ENCODE measurements at places on chromosomes 3 and 15.
A peak's percentile ranks its signal among the peaks of the same experiment; 100 is the strongest.

DNA sequence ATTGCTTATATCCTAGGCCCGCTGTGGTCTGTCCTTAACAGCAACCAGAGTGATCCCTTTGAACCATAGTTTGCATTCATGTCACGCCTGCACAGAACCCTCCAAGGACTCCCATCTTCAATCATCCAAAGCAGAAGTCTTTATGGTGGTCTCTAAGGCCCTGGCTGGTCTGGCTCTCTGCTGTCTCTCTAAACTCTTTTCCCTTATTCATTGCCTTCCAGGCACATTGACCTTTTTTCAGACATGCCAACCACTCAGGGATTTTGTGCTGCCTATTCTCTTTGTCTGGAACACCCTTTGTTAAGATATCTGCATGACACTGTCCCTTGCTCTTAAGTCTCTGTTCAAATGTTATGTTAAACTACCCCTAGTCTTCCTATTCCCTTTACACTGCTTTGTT is 21.9 kb upstream of the ZBTB47 start:
- DNase-seq, result no peak

DNA sequence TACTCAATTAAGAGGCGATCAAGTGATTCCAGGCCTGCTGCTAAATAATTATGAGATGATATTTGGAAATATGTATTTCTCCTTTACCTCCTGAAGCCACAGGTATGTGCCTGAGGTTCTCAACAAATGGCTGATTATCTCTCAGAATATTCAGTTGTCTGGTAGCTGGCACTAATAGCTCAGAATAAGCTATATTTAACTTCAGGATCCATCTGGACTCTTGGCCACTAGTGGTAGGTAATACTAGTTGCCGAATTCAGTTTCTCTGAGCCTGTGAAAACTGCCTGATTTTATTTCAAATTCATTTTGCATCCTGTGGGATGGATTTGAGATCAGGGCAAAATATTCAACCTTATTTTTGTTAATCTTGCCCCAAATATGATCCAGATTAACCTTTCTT is 499.0 kb downstream of the DIPK2A start:
- no peak for DNase-seq

GRCh38 chr3:118097226-118097625 is 937.4 kb downstream of the IGSF11 start:
- no peak for DNase-seq

DNA sequence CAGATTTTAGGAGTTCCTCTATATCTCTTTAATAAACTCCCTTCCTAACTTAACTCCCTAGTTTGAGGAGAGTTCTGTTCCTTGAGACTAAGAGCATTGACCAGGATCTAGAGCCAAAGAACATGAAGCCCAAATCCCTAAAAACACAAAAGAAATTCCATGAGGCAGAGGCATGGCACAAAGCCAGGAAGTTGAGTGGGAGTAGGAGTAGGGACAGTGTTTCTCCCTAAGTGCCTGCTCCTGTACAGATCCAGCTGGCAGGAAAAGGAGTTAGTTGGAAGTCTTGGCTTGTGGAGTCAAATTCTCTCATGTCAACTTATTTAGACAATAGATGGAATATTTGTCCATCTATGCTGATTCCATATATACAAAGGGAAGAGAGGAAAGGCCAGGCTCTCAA is 11.4 kb downstream of the ACTC1 start:
- no peak for DNase-seq

DNA sequence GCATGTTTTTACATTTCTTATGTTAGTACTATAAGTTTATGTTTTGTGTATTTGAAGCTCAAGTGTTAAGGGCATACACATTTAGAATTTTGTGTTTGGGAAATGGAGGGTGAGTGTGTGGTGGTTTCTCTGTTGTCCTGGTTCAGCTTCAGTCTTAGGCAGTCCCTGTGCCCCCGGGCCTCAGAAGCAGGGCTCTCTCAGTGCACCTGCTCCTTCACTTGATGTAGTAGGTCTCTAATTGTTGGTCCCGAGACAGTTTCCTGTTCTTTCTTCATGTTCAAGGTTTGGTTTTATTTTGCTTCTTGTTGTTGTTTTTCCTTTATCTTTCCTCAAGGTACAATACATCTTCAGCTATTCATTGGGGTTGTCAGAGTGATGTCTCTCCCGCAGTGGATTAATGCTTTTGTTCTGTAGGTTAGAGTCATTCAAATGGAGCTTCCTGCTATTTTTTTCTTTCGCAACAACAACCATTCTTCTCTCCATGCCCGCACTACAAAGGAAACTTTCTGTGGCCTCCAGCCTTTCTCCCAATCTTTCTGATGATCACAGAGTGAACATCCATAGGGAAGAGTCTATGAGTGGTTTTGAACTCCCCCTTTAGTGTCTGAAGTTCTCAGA is 177.8 kb upstream of the GOLGA6L4 start:
- no peak for DNase-seq

DNA sequence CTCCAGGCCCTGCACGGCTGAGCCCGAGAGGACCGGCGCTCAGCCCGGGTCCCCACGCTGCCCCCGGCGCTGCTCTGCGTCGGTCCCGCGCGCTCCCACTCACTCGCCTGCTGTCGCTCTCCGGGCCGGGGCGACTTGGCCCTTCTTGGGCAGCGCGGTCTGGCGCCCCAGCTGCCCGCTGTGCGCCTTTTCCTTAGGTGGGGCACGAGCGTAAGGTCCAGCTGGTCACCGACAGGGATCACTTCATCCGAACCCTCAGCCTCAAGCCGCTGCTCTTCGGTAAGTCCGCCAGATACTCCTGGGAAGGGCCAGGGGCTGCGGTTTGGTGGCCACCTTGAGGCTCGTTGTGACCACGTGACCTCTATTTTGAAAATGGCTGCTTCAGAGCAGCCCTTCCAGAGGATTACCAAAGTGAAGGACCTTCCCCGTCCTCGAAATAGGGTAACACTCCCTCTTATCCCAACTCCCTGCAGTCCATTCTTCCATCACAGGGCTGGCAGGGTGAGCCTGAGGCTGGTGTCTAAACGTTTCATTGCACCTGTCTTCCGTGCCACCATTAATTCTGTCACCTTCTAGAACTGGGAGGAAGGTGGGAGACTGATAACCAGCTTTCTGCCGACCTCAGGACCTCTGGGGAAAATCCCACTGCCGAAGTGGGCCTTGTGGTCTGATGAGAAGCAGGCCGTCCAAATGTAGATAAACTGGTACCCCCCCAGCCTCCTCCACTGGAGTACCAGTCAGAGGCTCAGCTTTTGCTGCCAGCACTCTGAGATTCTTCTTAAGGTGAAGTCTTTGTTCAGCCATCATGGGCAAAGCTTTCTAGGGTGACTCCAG is 812 bp downstream of the P4HTM start:
- DNase-seq, result no peak

DNA sequence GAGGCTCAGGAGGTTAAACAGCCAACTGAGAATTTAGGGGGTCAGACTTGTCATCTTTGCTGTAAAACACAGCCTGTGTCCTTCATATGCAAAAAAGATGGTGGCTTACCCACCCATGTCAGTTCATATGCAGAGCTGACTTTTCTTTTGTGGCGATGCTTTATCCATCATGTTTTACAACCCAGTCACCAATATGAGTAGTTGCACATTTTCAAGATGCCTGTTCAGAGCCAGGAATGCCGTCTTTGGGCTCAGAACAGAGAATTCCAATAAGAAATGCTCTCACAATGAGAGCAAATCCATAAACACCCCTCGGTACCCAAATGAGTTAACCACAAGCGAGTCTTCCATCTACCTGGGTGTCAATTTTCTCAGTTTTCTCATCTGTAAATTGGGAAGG is 83.6 kb downstream of the TIGIT start:
- DNase-seq, result no peak

- no peak for DNase-seq
Measured at GRCh38 chr15:99450896-99451358, 114.9 kb upstream of the MEF2A start.

DNA sequence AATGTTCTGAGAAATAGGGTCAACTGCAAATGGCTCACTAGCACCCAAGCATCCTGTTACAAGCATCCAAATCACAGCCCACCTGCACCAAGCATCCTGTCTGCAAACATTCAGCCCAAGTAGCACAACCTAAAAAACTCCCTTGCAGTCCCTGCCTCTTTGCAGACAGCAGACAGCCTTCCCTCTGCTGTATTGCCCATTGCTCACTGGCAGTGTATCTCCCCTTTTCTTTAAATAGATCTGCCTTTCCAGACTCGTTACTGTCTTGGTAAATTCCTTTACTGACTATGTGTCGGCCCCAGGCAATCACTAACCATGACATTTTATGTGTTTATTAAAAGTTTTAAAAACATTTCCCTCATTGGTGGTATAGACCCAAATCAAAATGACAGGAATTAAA is 155.4 kb downstream of the ADAMTSL3 start:
- DNase-seq, result no peak

DNA sequence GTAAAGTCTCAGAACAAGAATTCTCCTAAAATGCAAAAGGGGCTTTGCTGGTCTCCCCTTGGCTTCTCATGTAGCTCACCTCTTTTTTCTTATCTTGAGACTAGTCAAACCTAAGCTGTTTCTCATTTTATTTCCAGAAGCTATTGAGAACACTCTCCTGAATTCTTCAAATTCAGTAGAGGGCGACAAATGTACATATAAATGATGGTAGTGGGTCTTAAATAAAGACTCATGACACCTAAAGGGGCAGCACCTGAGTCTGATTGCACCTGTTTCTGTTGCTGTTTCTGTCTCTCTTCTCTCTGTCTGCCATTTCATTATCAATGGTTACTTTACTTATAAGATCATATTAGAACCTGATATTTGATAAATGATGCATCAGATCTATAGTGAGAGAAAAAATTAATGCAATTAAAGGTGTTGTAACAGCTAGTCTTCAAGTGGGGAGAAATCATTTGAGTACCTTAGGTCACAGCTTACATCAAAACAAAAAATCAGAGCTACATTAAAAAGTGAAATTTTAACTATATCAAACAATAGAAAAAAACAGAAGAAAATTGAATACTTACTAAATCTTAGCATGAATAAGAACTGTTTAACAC is 7.0 kb downstream of the ADIPOQ start:
- DNase-seq, result peak; percentile 63

DNA sequence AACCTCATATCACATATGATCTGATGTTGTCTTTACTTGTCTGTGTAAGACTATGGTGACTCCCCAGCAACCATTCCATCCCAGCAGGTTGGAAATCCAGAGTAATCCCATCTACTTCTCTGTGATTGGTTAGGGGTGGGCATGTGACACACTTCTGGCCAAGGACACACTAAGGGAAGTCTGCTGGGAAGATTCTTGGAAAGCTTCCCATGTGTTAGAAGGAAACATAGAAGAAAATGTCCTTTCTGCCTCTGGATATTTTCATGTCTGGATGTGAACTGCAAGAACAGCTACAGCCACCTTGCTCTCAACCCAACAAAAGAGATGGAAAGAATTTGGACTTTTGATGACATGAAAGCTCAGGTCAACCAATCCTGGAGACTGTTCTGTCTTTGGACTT is 2.6 kb upstream of the UBE2Q2 start:
- no peak for DNase-seq

- no peak for DNase-seq
Measured at GRCh38 chr3:155232605-155233004, 60.9 kb downstream of the STRIT1 start.

DNA sequence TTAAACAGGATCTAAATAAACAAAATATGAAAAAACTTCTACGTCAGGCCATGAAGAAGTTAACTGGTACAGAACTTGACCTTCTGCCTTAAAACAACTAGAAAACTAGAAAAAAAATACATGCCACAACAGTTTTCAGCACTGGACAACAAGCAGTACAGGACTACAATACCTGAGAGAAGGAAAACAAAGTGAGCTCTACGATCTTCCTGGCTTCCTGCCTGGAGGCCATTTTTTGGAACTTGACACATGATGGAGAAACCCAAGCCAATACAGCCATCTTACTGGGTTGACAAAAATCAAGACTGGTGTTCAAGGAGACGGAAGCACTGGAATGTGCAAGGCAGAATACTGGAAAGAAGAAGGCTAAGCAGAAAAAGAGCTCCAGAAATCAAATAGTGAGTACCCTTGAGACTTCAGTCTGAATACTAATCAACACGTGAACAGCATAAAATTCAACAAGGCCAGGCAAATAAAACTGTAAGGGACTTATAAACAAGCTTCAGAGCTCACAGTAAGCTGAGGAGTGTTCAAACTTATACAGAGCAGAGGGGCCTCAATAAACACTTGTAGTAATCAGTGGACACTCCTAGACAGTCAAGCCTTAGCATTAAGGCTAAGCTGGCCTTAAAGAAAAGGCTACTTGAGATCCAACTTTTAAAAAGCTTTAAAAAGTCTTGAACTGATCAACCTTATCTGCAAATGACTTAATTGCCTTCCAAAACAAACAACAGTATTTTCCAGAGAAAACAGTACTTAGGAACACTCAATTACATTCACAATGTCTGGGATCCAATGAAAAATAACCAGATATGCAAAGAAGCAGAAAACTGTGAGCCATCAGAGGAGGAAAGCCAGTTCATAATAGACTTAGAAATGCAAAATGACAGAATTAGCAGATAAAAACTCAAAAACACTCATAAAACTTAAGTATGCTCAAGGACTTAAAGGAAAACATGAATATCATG is 63.2 kb downstream of the DLG1 start:
- DNase-seq, result no peak

DNA sequence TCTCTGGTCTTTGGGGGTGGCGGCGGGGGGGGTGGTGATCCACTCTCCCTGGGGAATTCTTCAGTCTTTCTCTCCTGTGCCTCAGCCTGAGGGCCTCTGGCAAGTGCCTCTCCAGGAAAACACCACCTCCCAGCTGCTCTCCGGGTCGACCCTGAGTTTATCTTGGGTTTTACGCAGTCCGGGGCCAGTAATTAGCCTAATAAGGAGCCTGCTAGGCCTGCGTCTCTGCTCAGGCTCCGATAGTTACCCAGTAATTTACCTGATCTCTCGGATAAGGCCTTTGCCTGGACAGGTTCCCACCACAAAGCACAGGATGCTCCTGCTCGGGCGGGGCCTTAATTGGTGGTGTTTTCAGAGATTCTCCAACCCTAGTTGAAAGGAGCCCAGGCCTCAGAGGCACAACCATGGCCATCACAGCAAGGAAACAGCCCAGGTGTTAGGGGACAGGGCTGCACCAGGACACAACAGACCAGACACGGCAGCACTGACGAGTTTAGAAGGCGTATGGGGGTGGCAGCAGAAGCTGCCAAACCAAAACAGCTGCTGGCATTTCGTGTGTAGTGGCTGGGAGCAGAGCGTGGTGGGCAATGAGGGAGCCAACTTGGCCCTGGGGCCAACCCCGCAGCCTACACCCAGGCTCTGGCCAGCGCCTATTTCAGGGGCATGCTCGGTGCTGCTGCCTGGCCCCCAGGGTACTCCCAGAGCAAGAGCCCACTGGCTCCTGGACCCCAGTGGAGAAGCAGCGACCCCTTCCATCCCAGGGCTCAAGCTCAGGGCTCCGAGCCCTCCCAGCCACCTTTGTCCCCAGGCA is 71.4 kb downstream of the KLF13 start:
- peak; percentile 71 for DNase-seq

DNA sequence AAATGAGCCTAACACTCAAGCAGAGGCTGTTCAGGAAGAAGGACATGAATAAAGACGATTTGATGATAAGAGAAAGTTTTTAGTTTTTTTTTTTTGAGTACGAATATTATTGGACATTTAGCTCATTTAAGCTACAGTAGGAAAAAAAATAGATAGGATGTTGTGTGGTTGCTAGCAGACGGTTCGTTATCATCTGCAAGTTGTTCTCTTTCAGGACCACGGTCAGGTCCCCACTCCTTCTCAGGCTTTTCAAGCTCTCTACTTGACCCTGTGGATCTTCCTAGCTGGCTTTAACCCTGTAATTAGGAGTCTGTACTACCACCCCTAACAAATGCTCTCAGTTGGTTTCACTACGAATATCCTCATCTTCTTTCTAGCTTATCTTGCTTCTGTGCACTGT is 1.1 kb downstream of the KCNH8 start:
- DNase-seq, result no peak
